ENCODE measurements at places on chromosomes 6 and 20. TPM values are rescaled to one million over a fixed set of nuclear protein-coding genes. Genes with fewer than 3 reads are reported as not detected.

Gene SLC22A16
- total RNA-seq: 0.11 TPM

- H3K27ac ChIP-seq: peak overlapping the region; percentile 27
- H3K4me3 ChIP-seq: no peak overlapping the region
- no peaks in the 10 kb centered on the region for H3K27me3 ChIP-seq
These were observed 194.9 kb downstream of the KIF6 start for GRCh38 chr6:39530201-39530759.

DNA sequence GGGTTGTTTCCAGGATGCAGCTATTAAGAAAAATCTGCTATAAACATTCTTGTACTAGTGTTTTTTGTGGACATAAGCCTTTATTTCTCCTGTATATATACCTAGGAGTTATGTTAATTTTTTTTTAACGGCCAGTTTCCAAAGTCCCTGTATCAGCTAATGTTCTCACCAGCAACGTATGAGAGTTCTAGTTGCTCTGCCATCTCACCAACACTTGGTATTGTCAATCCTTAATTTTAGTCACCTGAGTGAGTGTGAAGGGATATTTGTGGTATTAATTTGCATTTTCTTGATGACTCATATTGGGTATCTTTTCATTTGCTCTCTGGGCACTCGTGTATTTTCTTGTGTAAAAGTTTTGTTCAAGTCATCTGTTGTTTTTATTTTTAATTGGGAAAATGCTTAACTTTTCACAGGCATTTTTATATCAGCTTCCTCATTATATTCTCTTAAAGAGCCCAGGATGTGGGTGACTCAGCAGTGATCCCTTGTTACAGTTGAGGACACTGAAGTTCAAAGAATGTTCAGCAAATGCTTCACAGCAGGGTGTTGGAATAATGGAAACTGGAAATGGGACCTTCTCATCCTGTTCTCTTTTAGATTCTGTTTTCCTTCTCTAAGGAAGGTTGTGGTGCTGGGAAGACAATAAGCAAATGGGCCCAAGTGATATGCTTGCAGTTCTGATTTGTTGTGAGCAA is 211.7 kb upstream of the PRND start:
- no peak for DNase-seq
- H3K27ac ChIP-seq: no peak overlapping the region
- H3K4me1 ChIP-seq: no peaks in the 10 kb centered on the region
- no peaks in the 10 kb centered on the region for H3K27me3 ChIP-seq

DNA sequence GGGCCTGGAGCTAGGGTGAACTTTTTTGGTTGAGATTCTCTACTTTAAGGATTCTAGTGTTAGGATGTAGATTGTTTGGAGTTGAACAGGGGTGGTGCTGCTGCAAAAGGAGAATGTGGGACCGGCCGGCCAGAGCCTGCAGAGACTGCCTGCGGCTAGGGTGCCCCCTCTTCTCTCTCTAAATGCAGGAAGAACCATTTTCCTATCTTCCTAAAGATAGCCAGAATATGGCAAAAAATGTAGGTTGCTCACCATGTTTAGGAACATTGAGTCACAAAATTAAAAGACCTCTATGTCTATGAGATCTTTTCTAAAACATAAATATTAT is 39.5 kb downstream of the BICRAL start:
- no peaks in the 10 kb centered on the region for H3K27me3 ChIP-seq
- no peak overlapping the region for H3K27ac ChIP-seq
- H3K4me1 ChIP-seq: no peaks in the 10 kb centered on the region
- no peak overlapping the region for H3K4me3 ChIP-seq

DNA sequence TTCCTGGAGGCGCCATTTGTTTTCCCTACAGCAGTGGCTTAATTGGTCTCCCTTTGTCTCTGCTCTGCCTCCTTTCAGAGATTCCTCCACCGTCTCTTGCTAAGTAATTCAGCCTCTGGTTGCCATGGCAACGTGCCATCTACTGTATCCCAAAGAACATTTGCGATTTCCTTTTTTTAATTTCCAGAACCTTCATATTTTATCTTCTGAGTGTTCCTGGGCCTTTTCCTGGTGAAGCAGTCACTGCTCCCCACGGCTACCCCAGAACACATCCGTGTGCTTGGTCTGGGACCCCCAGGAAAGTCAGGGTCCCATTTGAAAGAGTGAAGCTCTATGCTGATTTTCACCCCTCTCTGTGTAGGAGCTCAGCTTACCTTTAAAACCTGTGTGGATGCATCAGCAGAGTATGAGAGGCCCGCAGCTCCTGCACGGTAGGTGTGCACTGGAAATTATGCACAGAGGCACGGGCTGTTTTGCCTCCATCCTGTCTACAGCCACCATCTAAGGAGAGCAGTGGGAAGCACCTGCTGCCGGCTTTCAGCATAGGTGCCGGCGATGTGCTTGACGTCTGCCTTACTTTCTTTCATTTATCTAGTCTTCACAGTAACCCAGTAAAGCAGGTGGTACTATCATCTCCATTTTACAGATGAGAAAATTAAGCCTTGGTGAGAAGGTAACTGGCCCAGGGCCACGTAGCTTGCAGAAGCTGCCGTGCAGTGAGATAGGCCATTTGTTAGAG is 122.8 kb downstream of the SYCP2 start:
- H3K27ac ChIP-seq: no peak overlapping the region
- H3K4me3 ChIP-seq: no peak overlapping the region
- H3K36me3 ChIP-seq: no peaks in the 10 kb centered on the region
- no peak for DNase-seq
- no peaks in the 10 kb centered on the region for H3K27me3 ChIP-seq
- H3K4me1 ChIP-seq: no peaks in the 10 kb centered on the region

- no peaks in the 10 kb centered on the region for H3K36me3 ChIP-seq
- peaks cover 27% of the 10 kb centered on the region for H3K27me3 ChIP-seq
- no peak overlapping the region for H3K27ac ChIP-seq
These were observed 506 bp downstream of the RGS17 start for GRCh38 chr6:153130515-153131036.

GRCh38 chr20:10739566-10739965 is 65.8 kb upstream of the JAG1 start:
- H3K36me3 ChIP-seq: no peaks in the 10 kb centered on the region
- no peak for DNase-seq
- H3K4me3 ChIP-seq: no peak overlapping the region
- no peaks in the 10 kb centered on the region for H3K4me1 ChIP-seq
- peak overlapping the region; percentile 13 for H3K27ac ChIP-seq
- no peaks in the 10 kb centered on the region for H3K27me3 ChIP-seq

DNA sequence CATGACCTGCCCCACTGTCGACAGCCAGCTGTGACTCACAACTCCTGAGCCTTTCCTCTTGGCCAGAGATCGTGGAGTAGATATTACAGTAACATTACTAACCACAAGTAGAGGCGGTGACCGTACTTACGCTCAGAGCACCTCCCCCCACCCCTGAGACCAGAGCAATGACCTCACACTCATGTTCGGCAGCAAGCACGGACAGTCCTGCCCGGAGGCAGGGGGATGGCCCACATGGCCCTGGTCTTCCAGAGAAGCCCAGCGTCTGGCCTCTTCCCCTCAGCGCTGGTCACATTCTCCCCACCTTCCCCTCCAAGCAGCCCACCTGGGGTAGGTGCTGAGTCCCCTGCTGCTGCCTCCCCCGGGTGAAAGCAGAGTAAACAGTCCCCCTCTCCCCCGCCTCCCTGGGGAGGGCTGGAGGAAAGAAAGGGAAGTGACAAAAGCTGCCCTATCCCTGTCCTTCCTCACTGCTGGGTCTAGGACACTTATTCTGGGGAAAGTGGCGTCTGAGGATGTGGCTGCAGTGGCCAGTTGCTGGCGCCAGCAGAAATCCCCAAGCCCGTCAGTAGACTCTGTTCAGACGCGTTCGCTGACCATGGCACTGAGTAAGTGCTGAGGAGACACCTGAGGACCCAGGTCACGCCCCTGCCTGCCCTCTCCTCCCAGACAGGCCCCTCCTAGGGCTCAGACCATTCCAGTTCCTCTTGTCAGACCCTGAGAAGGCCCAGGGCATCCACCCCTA is 68.5 kb downstream of the MRPL14 start:
- peak; percentile 97 for DNase-seq
- no peaks in the 10 kb centered on the region for H3K36me3 ChIP-seq
- H3K27ac ChIP-seq: peak overlapping the region; percentile 78
- no peak overlapping the region for H3K4me3 ChIP-seq

- no peak overlapping the region for H3K27ac ChIP-seq
- H3K4me3 ChIP-seq: no peak overlapping the region
- H3K27me3 ChIP-seq: no peaks in the 10 kb centered on the region
- H3K4me1 ChIP-seq: peaks cover 25% of the 10 kb centered on the region
- H3K36me3 ChIP-seq: no peaks in the 10 kb centered on the region
These were observed 1.3 kb downstream of the CDYL start for GRCh38 chr6:4777394-4777935.

DNA sequence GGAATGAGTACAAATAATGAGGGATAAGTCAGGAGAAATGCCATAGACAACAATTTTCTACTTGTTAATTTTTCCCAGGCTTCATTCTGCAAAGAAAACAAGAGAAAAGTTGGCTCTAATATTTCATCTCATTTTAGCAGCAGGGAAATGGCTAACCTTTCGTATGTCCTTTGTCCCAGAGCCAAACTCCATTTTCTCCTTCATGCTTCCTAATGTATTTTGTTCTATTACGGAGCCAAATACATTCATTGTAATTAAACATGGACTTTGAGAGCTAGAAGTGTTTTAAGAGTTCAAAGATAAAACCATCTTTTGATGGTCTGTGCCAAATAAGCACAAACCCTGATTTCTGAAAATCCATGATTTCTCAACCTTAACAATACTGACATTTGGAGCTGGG is 136.9 kb downstream of the PTCHD4 start:
- no peak for DNase-seq
- no peaks in the 10 kb centered on the region for H3K4me1 ChIP-seq
- no peak overlapping the region for H3K27ac ChIP-seq
- H3K36me3 ChIP-seq: no peaks in the 10 kb centered on the region
- no peak overlapping the region for H3K4me3 ChIP-seq

GRCh38 chr6:148898376-148899014 is 151.7 kb downstream of the UST start:
- no peaks in the 10 kb centered on the region for H3K4me1 ChIP-seq
- no peak for DNase-seq
- no peaks in the 10 kb centered on the region for H3K27me3 ChIP-seq
- H3K27ac ChIP-seq: no peak overlapping the region
- H3K36me3 ChIP-seq: no peaks in the 10 kb centered on the region

- H3K27me3 ChIP-seq: peaks cover 9% of the 10 kb centered on the region
- H3K4me1 ChIP-seq: peaks cover 19% of the 10 kb centered on the region
- DNase-seq: peak; percentile 30
- peak within 1 kb of the TSS; percentile 62 for H3K4me3 ChIP-seq
These were observed at the start of gene CLIC5 for GRCh38 chr6:46015119-46015968. CLIC5 (minus strand) TSS chr6:46015860; CDS start chr6:46015542, 318 bp downstream.

- peak; percentile 2 for DNase-seq
- H3K36me3 ChIP-seq: no peaks in the 10 kb centered on the region
- H3K4me3 ChIP-seq: no peak overlapping the region
- H3K27ac ChIP-seq: no peak overlapping the region
- no peaks in the 10 kb centered on the region for H3K27me3 ChIP-seq
- no peaks in the 10 kb centered on the region for H3K4me1 ChIP-seq
These were observed 192.5 kb downstream of the PTPRK start for GRCh38 chr6:128327890-128328289.

Gene MYLIP
- total RNA-seq: 32.0 TPM

Gene DXO
- 45.7 TPM for total RNA-seq

Gene WFDC12
- total RNA-seq: not detected

Gene EPPIN
- total RNA-seq: not detected

GRCh38 chr6:40807484-40807883 is 220.3 kb upstream of the LRFN2 start:
- no peaks in the 10 kb centered on the region for H3K36me3 ChIP-seq
- H3K27ac ChIP-seq: no peak overlapping the region
- peak; percentile 23 for DNase-seq
- H3K4me1 ChIP-seq: peaks cover 4% of the 10 kb centered on the region
- no peak overlapping the region for H3K4me3 ChIP-seq
- no peaks in the 10 kb centered on the region for H3K27me3 ChIP-seq

GRCh38 chr6:36025932-36026327 is 1.5 kb upstream of the SLC26A8 start:
- no peaks in the 10 kb centered on the region for H3K4me1 ChIP-seq
- H3K4me3 ChIP-seq: no peak overlapping the region
- H3K27ac ChIP-seq: no peak overlapping the region

GRCh38 chr6:53201270-53201669 is 52.6 kb upstream of the GCM1 start:
- no peaks in the 10 kb centered on the region for H3K27me3 ChIP-seq
- H3K36me3 ChIP-seq: no peaks in the 10 kb centered on the region
- no peak overlapping the region for H3K27ac ChIP-seq
- DNase-seq: no peak

DNA sequence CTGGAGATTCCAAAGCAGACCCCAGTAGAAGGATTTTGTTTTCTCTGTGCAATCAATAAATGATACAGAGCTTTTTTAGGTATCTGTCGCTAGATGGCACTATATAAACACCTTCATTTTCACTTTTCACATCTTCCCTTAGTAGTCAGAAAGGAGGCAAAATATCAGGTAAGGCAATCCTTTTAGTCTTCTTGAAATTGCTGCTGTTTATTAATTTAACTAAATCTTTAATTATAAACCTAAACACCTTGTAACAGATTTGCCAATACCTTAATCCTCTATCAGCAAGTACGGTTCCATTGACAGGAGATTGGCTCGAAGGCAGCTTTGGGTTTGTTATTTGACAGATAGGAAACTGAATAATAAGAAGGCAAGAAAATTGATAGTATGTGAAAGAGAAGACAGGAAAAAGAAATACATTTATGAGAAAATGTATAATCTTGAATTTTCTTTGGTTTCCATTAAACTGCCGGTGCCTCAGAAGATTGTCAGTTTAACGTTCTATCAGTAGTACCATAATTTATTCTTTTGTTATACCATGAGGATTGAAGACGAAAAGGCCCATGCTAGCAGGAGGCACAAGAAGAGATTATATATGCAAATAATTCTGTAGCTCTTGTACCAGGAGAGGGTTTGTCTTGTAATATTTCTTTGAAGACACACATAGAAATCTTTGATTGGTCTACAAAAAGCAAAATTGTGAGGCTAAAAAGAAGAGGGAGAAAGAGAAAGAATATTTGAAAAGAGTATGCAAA is 23.5 kb upstream of the IBTK start:
- H3K27ac ChIP-seq: no peak overlapping the region
- no peak overlapping the region for H3K4me3 ChIP-seq
- no peak for DNase-seq
- no peaks in the 10 kb centered on the region for H3K27me3 ChIP-seq
- H3K36me3 ChIP-seq: no peaks in the 10 kb centered on the region

Gene ECT2L
- not detected for total RNA-seq

Gene MYT1
- total RNA-seq: 2.1 TPM

Gene RBBP8NL
- total RNA-seq: not detected

GRCh38 chr6:106872049-106872448 is 102.5 kb downstream of the CD24 start:
- no peaks in the 10 kb centered on the region for H3K4me1 ChIP-seq
- H3K36me3 ChIP-seq: no peaks in the 10 kb centered on the region
- H3K4me3 ChIP-seq: no peak overlapping the region
- no peak for DNase-seq
